ENCODE measurements at places on chromosomes 1 and 21. TPM values are rescaled to one million over a fixed set of nuclear protein-coding genes. Genes with fewer than 3 reads are reported as not detected.

ERG gene
- total RNA-seq, result not detected

ZNF648 gene
- not detected for total RNA-seq

DNA sequence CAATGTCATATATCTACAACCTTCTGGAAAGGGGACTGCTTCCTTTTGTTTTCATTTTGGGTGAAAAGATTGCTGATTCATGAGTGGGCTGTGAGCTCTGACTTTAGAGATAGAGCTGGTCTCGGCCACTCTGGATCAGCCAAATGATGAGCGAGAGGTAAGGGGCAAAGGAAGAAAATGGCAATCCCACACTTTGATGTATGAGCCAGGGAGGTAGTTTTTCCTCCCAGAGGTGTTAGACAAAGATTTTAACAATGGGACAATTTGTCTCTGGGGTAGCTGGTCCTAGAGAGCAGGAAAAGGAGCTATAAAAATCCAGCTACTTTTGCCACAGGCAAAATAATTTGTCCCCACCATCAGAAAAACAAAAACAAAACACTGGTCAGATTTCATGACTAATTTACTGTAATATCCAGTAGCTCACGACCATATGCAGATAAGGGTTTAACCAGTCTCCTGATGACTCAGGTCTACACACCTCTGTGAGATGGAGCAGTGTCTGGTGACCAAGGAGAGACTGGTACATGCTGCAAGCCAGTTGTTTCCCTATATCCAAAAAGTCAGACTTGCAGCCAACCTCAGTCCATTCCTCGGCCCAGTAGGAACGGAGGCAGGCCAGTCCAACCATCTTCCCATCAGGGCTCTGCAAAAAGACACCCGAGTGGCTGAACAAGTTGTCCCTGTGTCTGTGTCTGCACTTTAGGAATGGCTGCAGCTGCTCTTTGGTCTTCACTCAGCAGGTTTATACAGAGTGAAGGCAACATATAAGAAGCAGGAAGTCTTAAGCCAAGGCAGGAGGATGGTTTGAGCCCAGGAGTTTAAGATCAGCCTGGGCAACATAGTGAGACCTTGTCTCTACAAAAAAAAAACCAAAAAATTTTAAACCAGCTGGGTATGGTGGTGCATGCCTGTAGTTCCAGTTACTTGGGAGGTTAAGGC, 29.2 kb downstream of the DNASE2B start:
- DNase-seq, result no peak

GRCh38 chr1:231155808-231156207, 6.0 kb upstream of the TRIM67 start:
- DNase-seq, result no peak

- peak; percentile 77 for DNase-seq
Measured at GRCh38 chr1:108125312-108126138, 74.6 kb downstream of the SLC25A24 start.

GRCh38 chr1:25631750-25632485, 15.3 kb downstream of the MAN1C1 start:
- no peak for DNase-seq

- DNase-seq, result no peak
Measured at GRCh38 chr21:31713973-31714740, 17.8 kb downstream of the SCAF4 start.
